Bone marrow (tissue), 2 donors: ENCODE measurements at places on chromosomes 2 and 18.

- no peak for DNase-seq
Measured at GRCh38 chr18:79944746-79945117, 6.7 kb downstream of the SLC66A2 start.

GRCh38 chr2:182668671-182669070 lies 47.4 kb upstream of the DNAJC10 start:
- DNase-seq, result no peak

DNA sequence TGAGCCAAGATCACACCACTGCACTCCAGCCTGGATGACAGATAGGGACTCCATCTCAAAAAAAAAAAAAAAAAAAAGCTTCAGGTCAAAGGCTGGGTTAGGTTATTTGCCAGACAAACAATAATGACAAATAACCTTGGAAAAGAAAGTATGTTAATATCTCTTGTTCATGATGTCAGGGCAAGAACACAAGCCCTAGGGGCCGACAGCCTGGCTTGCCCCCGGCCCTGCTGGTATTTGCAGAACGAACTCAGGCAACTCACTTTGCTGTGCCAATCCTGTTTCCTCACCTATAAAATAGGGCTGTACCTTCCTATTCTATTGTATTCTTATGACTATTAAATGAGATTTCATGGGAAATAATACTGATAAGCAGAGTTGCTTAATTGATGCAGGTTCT lies 75.4 kb upstream of the CDC42EP3 start:
- DNase-seq, result no peak

DNA sequence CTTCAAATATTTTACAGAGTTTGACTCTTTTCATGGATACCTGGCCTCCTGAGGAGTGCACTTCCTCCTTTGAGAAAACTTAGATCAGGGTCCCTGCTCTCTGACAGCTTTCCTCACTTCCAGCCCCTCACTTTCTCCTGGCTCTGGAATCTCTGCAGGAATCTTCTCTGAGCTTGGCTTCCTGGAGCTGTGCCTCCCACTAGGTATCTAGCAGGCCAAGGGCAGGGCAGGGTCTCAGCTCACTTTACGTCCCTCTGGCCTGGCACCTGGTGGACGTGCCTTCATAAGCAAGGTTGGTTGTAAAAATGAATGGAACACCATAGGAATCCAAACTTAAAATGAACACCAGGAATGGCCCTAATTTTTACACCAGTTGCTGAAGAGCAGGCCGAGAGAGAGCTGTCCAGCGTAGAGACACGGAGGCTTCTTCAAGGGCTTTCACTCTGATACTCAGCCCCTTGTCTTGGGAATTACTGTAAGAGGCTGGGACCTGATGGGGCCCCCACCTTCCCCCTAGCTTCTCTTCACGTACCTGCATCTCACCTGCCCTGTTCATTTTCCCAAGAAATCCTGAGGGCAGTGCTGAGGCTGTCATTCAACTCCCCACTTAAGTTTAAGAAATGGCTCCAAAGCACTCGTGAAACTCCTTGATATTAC lies 426.9 kb upstream of the ID2 start:
- DNase-seq, result no peak

GRCh38 chr18:53567929-53568574 lies 656.4 kb downstream of the MBD2 start:
- peak; percentile 1 for DNase-seq

DNA sequence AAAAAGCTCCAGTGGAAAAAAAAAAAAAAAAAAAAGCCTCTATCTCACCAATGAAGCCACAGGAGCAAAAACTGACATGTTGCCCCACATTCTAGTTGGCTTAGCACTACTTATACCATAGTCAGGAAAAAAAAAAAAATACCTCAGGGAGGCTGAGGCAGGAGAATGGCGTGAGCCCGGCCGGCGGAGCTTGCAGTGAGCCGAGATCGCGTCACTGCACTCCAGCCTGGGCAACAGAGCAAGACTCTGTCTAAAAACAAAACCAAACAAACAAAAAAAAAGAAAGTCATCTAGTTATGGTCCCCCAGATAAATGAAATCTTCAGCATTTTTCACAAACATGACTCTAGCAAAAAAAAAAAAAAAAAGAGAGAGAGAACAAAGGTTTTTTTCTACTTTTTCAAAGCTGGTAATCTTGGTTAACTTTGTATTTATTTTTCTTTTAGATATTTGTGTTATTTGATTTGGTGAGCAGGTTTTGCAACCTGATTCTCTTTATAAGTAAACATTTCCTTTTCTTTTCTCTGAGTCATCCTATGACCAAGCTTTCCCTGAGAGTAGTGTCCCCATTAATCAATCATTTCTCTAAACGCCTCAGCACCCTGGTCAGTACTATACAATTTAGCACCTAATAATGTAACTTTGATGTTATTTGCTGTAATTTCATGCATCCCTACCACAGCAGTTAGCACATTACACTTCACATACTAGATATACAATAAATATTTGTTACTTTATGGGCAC lies 273.7 kb upstream of the PIK3C3 start:
- no peak for DNase-seq

GRCh38 chr2:70887550-70888246 lies 48.0 kb upstream of the ATP6V1B1 start:
- DNase-seq, result no peak

DNA sequence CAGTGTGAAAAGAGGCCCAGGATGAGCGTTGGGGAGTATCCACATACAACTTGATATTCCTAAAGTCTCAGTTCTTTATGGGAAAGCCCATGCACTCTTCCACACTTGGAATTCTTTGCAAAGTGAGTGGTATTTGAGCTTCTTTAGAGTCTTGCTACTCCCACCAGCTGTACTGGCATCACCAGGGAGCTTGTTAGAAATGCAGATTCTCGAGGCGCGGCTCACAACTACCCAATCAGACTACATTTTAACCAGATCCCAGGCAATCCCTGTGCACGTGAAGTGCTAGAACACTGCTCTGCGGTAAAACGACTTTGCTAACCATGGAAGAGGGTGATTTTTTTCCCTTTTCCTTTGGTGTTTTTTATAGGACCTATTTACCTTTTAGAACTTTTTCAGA lies 184.7 kb downstream of the NEDD4L start:
- no peak for DNase-seq

DNA sequence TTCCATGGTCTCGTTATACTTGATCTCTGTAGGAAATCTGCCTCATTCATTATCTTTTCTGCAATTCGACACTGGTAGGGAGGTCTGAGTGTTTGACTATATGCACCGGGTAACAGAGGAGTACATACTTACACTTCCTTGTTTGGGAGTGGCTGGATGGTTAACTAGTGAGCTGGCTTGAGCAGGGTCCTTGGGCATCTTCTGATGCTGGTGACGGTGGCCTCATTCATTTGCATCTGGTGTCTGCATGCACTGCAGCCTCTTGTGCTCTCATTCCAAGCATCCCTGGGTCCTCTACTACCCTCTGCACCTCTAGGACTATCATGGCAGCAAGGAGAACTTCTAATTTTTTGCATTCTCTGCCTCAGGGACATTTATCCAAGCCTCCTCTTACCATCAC lies 100.0 kb upstream of the TCF4 start:
- DNase-seq, result no peak

DNA sequence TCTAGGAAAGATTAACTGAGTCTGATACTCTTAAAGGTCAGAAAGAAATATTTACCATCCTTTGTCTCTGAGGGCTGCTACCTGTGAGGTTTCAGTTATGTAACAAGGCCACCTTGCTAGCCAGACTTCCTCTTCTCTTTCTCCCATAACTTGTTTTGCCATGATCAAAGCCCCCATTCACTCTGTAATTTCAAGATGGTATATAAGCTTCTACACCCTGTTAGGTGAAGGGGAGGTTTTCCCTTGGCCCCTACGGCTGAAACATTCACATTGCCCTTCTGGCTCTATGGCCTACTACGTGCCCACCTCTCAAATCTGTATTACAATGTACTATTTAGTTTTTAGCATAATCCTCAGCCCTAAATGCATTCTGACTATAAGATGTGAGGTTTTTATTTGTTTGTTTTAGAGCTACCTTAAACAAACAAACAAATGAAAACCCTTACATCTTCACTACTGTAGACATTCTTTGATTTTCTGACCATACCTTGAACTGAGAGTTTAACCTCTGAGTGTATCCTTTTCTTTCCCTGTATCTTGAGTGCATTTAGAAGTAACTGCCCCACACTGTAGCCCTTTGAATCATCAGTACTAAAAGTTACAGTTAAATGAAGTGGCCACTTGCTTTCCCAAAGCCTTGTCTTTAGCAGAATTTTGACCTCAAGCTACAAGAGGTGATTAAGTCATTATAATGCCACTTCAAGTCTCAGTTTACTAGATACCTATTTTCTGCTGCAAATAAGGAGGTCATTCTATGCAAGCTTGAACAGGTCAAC lies 332.2 kb downstream of the SOCS6 start:
- no peak for DNase-seq

DNA sequence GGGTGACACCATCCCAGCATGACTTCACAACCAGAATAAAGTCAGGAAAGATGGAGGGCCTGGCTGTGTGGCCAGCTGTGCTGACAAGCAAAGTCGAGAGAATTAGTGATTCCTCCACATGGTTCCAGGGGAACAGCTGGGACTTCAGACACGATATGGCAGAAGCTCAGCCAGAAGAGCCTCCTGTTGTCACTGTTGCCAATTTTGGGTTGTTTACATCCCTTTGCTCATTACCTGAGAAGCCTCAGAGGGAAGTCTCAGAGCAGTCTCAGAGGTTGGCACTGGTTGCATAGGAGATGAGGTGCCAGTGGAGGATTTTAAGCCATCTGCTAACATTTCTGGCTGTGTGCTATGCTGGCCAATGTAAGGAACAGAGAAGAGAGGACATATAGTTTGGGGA lies 16.0 kb downstream of the LINC00305 start:
- DNase-seq, result no peak

GRCh38 chr2:64847930-64848329 lies 141.3 kb upstream of the SLC1A4 start:
- DNase-seq, result no peak

- DNase-seq, result no peak
Measured at GRCh38 chr2:17754773-17755425, 961 bp downstream of the GEN1 start.

DNA sequence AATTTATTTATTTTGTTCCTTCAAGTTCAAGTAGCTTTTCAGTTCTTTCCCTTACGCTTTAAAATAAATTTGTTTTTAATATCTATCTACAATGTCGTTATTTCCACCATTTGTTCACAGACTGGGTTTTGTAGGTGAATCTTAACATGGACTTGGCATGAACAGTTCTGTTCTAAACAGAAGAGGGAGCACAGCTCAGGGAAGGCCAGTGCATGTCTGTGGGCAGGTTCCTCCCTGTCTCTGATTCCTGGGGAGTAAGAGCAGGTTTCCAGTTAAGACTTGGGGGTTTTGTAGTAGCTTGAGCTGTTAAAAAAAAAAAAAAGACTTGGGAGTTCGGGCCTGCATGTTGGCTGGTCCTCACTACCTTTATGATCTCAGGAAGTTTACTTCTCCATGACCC lies 11.1 kb downstream of the TTL start:
- DNase-seq, result no peak

DNA sequence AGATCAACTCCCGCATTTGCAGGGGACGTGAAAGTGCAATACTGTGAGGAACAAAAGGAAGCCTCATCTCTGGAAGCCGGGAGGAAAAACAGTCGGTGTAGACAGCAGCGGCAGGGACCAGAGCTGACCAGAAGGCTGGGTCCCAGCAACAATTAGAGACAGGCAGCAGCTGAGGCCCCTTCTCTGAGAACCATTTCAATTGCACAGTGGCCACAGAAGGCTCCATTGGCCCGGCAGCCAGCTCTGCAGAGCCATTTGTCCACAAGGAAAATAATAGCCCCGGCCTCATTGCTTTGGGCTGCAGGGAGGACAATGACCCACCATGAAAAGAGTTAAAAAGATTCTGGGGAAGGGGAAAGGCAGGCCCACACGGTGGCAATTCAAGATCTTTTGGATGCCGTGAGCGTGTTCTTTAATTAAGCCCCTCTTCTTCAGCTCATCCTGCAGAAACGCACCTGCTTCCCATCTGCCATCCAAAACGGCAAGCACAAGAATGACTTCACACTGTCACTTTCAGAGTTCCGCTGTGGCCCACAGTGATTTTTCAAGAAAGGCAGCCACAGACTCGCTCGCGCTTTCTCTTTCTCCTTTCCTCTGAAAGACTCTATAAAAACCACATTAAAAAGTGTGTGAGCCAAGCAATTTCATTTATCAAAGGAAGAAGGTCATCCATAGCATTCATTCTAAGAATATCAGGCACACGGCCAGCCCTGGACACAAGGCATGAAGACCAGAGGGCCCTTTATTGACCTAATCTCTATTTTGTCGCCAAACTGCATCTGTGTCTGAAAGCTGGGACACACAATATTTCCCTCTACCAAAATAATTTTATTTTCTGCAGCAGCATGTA lies 293.6 kb downstream of the SOX11 start:
- DNase-seq, result no peak

- no peak for DNase-seq
Measured at GRCh38 chr2:188245230-188245629, 46.4 kb upstream of the GULP1 start.

DNA sequence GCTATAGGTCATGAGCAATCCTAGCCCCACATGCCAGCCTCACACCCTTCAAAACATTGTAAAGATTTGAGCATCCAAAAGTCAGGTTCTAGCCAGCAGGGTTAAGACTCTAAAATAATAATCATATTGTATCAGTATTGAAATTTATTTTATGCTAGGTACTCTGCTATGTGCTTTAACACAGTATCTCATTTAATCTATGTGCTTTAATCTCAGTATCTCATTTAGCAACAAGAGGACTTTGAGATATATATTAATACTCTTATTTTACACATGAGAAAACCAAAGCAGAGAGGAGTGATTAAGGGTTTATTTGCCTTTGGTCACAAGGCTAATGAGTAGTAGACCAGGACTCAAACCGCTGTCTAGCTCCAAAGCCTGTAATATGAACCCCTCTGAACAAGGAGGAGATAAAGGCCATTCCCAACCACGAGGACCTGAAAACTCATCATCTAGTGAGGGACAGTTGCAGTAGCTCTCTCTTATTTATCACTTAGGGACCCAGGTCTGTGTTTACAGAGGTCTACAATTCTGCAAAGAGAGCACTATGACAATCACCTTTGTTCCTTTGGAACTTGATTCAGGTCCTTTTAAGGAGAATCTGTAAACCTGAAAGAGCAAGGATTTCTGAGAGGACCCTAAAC lies 116.5 kb upstream of the SERTAD2 start:
- no peak for DNase-seq

DNA sequence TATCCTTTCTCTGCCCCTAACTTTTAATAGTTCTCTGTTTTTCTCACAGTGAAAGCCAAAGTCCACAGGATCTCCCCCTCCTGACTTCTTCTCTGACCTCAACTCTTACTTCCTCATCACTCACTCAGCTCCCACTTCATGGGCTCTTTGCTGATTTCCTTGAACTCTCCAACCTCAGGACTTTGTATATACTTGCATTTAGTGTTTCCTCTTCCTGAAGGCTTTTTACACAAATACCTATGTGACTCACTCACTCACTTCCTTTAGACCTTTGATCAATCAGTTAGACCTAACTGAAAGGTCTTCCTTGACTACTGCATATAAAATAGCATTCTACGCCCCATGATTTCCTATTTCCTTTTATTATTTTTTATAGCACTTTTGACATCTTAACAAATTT lies 233.1 kb upstream of the MEX3C start:
- no peak for DNase-seq

GRCh38 chr2:42754021-42754775 lies 9.7 kb downstream of the OXER1 start:
- no peak for DNase-seq

- no peak for DNase-seq
Measured at GRCh38 chr2:222864296-222864695, 3.5 kb downstream of the ACSL3 start.
